ENCODE measurements at places on chromosomes 16 and 17.

- DNase-seq: no peak
Measured at GRCh38 chr16:2803545-2804195, 5.4 kb downstream of the PRSS41 start.

- no peak for DNase-seq
Measured at GRCh38 chr17:62336527-62336926, 43.8 kb upstream of the EFCAB3 start.

DNA sequence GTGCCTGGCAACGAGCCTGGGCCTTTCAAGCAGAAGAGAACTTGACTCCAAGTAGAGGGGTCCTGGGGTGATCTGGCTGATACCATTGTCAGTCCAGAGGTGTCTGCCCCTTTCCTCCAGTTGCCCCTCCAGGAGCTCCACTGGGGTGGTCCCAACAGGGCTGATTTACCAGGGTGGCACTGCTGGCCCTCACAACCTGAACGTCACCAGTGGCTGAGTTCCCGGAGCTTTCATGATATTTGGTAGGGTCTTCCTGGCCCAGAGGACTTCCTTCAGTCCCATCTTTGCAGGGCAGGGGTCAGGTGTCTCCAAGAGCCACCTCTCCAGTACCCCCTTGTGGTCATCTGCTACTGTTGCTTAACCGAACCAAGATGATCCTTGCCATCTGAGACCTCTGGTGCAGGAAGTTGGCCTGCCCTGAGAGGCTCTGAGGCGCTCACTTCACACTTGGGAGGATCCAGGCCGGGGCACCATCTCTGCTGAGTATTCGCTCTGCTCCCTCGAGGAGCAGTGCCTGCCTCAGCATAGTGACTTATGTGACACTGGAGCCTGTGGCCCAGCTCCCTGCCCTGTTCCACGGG lies 3.5 kb downstream of the LIMD2 start:
- no peak for DNase-seq

DNA sequence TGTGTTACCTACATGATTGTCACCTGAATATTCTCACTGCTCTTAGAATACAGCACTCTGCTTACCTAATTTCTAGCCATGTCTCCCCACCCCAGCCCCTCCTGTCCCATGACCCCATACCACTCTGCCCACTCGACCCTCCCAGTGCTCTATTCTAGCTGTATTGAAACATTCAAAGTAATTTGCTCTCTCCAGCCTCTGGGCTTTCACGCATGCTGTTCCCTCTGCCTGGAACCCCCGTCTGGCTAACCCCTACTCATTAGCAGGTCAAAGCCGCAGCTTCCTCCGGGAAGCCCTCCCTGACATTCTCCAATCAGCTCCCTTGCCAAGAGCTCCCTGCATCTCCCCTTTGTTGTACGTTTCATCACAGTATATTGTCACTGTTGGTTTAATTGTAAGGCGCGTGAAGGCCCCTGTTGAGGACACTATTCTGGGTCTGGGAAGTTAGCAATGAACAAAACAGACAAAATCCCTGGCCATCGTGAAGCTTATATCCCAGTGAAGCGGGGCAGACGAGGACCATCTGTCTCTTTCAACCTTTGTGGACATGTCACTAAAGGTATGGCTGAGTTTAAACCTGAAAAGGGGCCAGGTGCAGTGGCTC lies 72.3 kb upstream of the LHX1 start:
- DNase-seq: no peak

DNA sequence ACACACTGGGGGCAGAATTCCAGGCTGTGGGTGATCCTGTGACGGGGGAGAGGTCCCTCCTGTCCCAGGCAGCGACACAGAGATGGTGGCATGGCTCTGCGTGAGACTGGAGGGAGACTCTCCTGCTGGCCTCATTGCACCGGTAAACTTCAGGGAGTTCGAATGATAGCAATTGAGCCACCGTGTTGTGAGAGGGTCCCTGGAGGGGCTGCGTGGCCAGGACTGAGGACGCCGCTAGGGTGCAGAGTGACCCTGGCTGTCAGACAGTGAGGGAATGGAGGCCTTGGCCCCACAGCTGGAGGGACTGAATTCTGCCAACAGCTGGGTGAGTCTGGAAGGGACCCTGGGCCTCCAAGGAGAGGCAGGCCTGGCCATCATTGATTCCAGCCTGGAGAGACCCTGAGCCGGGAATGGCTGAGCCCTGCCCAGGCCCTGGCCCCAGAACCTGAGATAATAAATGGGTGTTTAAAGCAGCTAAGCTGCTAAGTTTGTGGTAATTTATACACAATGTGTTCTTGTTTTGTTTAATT lies 32.6 kb downstream of the CCDC57 start:
- DNase-seq: no peak

DNA sequence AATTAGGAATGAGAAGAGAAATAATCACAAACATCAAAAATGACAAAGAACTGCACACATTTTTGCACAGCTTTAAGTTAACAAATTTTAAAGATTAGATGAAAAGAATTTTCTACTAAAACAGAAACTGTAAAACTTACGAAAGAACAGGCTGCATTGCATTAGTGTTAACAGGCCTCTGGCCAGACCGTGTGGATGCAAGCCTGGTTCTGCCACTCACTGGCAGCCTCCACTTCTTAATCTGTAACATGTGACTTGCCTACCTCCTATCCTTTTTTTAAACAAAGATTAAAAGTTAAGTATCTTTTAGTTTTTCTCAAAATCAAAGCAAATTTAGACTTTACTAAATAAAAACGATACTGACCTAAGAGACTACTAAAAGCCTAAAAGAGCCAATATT lies 37.5 kb downstream of the CREBBP start:
- no peak for DNase-seq

- no peak for DNase-seq
Measured at GRCh38 chr17:15919466-15919865, 25.5 kb upstream of the ADORA2B start.

DNA sequence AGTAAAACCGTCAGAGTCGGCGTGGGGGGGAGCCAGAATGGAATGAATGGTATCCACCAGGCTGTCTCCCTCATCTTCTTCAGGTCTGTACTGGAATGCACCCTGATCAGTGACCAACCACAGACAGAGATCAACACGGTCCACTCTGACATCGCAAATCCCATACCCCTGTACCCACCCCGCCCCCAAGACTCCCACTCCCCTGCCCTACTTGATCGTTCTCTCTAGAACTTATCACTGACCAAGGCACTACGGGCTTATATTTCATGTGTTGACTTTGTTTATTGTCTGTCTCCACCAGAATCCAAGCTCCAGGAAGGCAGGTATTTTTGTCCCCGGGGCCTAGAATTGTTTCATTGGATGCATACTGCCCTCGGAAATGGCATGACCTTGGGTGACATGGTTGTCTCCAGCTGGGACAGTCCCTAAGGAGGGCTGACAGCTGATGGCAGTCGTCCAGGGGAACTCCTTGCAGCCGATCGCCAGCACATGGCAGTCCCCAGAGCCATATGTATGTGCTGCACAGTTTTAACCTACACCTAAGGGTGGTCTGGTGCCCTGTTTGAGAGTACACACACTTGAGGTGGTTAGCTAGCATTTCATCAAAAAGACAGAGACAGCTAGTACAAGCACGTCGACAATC lies 526 bp upstream of the MFSD6L start:
- no peak for DNase-seq

DNA sequence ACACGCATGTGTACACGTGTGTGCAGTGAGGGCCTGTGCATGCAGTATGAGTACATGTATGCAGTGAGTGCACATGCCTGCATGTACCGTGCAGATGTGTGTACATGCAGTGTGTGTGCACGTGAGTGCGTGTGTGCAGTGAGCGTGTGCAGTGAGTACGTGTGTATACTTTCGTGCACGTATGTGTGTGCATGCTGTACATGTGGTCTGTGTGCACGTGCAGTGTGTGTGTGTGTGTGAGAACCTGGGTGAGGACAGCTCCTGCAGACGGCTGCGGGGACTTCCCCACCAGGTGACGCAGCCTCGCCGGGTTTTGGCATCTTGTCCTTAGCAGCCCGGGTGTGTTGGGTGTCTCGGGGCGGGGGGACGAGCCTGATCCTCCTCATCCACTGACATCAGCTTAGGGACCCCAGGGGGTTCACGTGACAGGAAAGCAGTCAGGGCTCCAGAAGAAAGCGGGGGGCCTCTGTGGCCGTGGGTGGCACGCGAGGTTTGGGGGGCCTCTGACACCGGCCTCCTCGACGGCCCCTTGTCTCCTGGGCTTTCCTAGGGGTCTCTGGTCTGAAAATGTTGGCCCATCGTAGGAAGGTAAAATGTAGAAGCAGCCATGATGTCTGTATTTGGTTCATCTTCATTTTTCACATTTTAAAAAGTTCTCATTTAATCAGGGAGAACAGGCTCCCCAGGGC lies 119.6 kb upstream of the ZNF750 start:
- no peak for DNase-seq

DNA sequence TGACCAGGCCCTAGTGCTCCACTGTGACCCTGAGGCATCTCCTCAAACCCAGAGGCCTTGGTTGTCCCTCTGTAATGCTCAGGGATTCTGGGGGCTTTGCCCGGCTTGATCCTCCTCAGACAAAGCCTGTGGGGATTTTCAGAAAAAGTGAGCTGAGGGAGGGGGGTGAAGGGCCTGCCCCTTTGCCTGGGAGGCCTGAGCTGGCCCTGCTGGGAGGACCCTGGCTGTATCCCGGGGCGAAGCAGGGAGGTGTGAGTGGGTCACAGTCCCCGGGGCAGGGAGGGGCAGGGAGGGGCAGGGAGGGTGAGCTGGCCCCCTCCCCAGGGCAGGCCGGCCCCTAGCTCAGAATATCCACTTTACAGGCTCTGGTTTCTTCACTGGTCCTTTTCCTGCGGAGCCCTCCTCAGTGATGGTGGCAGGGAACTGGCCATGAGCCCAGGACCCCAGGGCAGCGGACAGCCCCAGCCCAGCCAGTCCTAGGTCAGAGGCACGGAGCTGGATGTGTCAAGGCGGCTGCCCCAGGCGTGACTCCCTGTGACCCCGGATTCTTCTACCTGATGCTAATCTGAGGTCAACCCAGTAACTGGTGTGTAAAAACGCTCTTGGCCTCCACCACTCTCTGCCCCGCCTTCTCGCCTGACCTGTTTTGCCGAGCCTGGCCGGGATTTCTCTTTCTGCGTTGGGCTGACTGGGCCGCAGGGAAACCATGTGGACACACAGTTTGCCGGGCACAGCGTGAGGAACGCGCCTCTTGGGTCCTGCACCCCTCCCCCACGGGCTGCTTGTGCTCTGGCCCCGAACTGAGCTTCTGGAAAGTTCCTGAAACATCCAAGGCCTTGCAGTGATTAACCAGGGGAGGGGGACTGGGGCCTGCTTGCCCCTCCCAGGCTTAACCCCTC lies 5.8 kb upstream of the FASN start:
- no peak for DNase-seq

DNA sequence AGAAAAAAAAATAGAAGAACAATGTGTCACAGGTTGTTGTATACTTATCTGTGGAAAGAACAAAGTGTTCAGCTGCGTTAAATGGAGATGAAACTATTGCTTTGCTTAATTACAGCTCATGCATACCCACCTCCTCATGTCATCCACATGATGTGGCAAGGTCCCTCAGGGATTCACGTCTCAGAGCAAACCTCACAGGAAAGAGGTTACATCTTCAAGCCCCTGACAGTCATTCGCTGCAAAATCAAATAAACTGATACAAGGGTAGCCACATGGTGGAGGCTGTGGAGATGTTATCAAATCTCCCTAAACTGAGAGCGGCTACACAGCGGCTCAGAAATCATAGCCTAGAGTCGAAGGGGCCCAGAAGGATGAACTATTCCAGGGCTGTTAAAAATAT lies 21.1 kb downstream of the GINS3 start:
- no peak for DNase-seq

- no peak for DNase-seq
Measured at GRCh38 chr16:27759967-27760788, 210.2 kb downstream of the KATNIP start.

DNA sequence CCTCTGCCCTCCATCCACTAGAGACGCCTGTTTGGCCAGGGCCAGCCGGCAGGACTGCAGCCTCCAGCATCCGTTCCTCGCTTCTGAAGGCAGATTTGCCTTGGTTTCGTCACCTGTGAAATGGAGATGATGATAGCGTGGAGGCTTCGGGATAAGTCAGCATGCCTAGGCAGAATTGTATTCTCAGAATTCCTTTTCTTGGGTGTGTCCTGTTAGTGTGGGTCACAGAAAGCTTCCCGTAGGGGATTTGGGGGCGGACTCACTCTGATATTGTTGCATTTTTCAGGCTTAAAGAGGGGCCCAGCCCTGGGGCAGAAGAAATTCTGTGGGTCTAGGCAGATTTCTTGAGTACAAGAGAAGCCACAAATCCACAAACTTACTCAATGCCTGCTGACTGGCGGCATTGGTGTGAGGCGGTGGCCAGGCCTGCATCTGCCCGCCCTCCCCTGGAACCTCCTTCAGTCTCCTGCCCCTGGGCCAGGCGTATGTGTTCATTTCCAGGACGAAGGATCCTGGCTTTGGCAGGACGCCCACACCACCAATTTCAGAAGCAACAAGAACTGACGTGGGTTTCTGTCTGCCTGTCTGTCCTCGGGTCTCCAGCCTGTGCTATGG lies 17.6 kb downstream of the CCDC42 start:
- DNase-seq: no peak

- no peak for DNase-seq
Measured at GRCh38 chr17:42422412-42422957, 571 bp downstream of the CAVIN1 start.

GRCh38 chr17:50686494-50687199 lies 21.1 kb downstream of the ANKRD40 start:
- no peak for DNase-seq

GRCh38 chr16:63629272-63629671 lies 1492.6 kb downstream of the CDH11 start:
- no peak for DNase-seq

- DNase-seq: no peak
Measured at GRCh38 chr17:39393736-39394135, 7.7 kb downstream of the FBXL20 start.

GRCh38 chr17:78919861-78920450 lies 5.2 kb downstream of the TIMP2 start:
- DNase-seq: no peak

DNA sequence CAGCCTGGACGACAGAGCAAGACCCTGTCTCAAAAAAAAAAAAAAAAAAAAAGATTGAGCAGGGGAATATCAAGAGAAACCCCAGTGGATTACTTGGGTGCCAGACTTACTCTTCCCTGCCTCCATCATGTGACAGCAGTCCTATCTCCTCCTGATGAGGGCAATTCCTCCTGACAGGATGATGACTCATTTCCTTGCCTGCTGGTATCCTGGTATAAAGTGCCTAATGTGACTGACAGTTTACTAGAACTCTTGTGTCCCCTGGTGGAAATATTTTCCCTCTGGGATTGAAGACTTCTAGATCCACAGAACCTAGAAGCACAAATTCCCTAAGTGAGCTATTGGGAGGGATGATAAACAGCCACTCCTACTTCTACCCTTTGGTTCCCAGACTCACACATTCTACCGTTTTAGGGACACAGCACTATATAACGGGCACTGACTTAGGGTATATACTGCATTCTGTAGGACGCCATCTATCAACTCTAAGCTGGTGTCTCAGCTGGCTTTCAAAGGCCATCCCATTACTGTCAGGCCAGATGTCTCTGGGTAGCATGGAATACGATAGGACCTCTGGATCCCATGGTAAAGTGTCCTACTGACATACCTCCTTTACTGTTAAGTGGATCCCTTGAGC lies 114.6 kb upstream of the MED13 start:
- no peak for DNase-seq

GRCh38 chr17:77217123-77217522 lies 76.4 kb downstream of the SEC14L1 start:
- no peak for DNase-seq
